ENCODE measurements at places on chromosomes 16 and 17. TPM values are rescaled to one million over a fixed set of nuclear protein-coding genes. Genes with fewer than 3 reads are reported as not detected.

The UBE2Z gene
- total RNA-seq: 56.9 TPM

DNA sequence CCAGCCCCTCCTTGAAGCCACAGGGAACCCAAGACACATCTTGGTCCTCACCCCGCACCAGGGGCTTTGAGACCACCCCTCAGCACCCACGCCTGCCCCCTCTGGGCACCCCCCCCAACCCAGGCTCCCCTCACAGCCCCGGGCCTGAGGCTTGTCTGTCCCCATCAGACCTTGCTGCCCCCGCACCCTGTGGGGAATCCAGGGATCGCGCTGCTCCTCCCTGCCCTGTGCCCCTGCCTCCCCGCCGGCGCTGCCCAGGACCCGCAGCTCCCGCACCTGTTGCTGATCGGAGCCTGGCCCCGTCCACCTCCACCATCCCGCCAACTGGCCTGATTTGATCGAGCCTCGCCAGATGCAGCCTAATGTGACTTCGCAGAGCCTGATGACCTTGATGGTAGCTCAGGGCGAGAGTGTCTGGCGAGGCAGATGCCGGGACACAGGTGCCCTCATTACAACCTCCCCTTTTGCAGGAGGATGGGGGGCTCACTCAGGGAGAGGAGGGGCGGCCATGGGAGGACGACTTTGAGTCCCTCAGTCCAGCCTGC lies 29.0 kb downstream of the SLC25A10 start:
- no peak for DNase-seq

- DNase-seq: no peak
These were observed 29.7 kb upstream of the NUDT7 start for GRCh38 chr16:77692612-77693011.

GRCh38 chr17:47735536-47736011 lies 2.5 kb downstream of the TBX21 start:
- no peak for DNase-seq

DNA sequence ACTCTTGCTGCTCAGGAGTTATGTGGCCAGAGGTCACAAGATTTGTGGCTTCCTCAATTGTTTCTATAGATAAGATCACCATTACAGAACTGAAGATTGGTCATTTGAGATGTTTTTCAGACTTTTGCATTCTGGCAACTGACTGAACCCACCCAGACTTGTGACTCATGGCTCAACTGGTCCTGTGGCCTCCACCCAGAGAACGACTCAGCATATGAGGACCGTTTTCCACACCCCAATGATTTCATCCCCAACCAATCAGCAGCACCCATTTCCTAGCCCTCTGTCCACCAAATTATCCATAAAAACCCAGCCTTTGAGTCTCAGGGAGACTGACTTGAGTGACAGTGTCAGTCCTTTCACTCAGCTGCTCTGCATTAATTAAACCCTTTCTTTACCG lies 143.2 kb upstream of the ASIC2 start:
- no peak for DNase-seq

The PSMC3IP gene
- 2.2 TPM for total RNA-seq

DNA sequence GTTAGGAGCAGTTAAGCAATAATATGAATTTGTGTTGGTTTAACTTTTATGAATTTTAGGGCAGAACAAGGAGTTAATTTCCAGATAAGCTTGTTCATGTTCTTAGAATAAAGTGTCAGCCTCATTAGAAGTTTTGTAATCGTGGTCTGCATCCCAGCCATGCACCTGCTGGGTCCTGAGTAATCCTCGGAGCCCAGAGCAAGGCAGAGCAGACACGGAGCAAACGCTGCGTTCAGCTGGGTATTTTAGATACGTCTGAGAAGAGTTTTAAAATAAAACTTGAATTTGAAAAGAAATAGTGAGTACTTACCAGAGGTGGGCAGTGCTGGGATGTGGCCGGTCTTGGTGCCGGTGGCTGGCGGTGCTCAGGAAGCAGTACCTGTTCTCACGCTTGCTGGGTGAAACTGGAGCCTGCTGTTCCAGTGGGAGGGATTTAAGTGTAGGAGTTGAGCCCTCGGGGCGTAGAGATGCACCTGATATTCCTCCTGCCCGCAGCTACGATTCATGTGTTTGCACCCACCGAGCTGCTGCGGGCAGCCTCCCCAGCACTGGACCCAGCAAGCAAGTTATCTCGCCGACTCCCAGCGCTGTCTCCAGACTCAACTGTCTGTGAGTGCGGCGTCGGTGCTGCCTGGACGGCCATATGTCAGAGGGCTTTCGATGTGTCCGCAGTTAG lies at the start of gene ZNF750:
Gene ZNF750 (minus strand): TSS at position 406 of the 676 bp plus-strand sequence. CDS start 7,568 bp downstream, outside the sequence.
- DNase-seq: no peak

- DNase-seq: no peak
These were observed 163.8 kb downstream of the NTN1 start for GRCh38 chr17:9185142-9185541.

DNA sequence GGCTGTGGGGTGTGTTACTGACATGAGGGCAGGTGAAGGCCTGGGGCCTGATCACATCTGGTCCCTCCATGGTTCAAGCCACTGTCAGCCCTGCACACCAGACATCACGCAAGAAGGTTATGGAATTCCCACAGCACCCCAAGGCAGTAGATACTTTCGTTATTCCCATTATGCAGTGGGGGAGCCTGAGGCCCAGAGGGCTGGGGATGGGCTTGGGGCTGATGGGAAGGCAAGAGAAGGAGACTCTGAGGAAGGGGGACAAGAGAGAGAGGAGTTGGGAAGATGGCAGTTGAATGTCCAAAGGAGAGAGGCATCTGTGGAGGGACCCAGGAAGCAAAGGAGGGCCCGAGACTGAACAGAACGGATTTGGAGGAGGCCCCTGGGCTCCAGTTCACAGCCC lies 34.7 kb downstream of the TRPV2 start:
- no peak for DNase-seq

The PRR15L gene
- total RNA-seq: not detected

DNA sequence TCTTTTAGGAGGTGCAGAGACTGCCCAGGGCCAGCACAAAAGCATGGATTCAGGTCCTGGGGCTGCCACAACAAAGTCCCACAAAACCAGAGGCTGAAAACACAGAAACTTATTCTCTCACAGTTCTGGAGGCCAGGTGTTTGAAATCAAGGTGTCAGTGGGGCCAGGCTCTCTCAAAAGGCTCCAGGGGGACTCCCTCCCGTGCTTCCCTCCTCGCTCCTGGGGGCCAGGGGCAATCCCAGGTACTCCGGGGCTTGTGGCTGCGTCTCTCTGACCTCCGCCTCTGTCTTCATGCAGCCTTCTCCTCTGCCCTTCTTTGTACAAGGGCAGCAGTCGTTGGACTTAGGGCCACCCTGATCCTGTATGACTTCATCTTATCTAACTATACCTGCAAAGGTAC lies 8.3 kb upstream of the RBFOX3 start:
- DNase-seq: no peak

DNA sequence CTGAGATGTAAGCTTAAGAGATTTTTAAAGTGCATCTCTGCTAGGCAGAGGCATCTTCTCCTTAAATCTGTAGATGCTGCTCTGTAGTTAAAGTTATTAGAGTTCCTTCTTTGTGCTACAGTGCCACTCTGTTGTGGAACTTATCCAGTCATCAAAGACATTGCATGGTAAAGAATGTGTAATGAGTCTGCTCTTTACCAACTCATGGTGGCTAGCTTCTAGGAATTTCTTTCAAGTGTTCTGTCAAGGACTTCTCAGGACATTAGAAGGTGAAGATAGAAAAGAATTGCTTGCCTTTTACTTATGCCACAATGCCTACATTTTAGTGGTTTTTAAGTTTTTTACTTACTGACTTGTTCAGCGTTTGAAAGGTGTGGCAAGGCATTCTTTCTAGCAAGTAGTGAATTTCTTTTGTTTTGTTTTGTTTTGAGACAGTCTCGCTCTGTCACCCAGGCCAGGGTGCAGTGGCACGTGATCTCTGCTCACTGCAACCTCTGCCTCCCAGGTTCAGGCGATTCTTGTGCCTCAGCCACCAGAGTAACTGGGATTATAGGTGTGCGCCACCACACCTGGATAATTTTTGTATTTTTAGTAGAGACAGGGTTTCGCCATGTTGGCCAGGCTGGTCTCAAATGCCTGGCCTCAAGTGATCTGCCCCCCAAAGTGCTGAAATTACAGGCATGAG lies 20.3 kb upstream of the ARL2BP start:
- DNase-seq: no peak

DNA sequence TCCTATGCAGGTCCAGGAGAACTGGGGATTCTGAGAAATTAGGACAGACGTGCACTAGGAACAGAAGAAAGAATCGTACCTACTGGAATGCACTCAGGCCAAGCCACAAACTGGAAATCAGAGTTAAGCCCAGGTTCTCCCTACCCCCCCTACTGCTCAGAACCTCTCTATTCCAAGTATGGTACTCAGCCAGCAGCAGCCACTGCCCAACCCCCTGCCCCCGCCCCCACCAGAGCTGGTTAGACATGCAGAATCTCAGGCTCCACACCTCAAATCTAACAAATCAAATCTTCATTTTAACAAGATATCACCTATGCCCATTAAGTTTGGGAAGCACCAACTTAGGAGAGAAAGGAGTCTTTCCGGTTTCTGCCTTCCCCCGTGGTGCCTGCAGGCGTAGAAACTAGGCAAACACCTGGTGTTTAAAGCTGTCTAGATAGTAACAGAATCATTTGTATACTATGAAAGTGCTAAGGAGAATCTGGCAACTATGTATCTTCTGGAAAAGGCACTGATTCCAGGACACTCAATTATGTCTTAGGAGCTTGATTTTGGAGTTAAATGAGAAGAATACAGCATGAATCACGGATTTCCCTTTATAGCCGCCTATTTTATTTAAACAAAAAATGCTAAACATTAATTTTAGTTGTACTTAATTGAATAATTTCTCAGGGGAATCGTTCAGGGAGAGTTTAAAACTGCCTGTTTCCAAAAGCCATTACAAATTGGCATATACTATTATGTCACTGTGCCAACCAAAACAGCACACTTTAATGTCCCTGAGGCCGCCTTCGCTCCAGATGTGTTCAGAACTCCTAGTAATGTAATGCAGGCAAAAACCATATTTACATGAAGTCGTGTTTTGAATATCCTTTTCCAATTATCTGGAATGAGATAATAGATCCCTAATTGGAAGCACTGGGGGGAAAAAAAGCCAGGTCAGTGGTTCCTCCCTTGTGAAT lies 166.5 kb downstream of the STX8 start:
- no peak for DNase-seq

DNA sequence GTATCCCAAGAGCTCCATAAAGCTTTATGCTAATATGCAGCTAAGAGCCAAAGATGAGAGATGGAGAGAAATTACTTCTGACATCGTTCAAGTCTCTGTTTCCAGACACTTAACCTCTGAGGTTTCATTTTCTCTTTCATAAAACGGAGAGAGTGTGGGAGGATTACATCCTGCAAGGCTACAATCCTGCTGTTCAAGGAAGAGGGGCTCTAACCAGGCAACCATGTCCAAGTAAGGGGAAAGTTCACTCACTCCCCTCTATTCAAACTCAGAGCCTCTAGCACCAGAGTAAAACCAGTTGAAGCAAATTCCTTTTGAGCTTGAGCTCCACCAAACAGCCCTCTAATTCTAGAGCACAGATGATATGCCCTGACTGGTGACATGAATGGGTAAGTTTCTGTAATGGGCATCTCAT lies 397.4 kb downstream of the NPIPA8 start:
- no peak for DNase-seq

- DNase-seq: no peak
These were observed 6.7 kb upstream of the CIITA start for GRCh38 chr16:10870137-10870776.

GRCh38 chr17:44385287-44386181 lies 3.9 kb downstream of the ITGA2B start:
- peak; percentile 90 for DNase-seq

The SLFN12L gene
- 1.4 TPM for total RNA-seq

- DNase-seq: peak; percentile 68
These were observed 744 bp upstream of the PLXDC1 start for GRCh38 chr17:39151943-39152818.

GRCh38 chr17:2453866-2454265 lies 53.0 kb upstream of the MNT start:
- DNase-seq: no peak

DNA sequence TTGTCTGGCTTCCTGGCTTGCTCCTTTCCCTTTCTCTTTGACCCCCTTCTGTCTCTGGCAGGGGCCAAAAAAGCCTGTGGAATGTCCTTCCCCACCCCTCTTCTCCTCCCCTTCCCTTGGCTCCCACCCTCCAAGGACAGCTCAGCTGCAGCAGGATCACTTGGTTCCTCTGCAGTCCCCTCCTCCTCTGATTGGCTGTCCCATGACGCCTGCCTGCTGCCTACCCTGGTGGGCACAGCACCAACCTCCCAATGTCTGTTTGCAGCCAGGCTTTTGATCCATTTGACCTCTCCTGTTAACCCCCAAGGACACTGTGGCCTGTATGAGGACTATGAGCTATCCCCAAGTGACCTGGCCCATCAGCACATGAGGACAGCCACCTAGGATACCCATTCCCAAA lies 14.8 kb upstream of the MTMR4 start:
- DNase-seq: no peak

The MAPT gene
- total RNA-seq: 70.4 TPM

DNA sequence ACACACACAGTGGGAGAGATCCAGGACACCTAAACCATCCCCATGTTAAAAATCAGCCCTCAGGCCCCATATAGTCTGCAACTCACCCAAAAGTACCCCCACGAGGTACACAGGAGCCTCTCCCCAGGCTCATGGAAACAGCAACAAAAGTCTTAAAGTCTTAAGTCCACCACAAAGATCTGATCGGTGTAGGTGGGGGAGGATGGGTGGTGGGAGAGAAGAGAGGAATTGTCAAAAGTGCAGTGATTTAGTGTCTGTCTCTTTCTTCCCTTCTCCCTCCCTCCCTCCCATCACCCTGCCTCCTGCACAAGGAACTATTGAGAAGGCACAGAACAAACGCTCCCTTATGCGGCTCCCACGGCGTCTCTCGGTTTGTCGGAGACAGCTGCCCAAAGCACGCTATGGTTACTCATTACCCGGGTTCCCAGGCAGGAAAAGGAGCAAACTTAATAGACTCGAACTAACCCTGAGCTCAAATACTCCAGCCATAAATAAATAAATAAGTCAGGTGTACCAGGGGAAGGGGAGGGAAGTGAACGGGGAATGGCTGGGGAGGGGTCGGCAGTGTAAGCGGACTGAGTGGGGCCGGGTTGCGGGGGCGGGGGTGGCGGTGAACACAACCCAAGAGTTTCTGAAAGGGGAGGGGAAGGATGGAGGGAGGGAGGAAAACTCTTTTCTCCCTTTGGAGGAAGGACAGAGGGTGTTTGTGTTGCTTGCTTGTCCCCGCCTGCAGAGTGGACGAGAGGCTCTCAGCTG lies 477.4 kb downstream of the SLC39A11 start:
- no peak for DNase-seq

The SLC6A2 gene
- total RNA-seq: not detected

DNA sequence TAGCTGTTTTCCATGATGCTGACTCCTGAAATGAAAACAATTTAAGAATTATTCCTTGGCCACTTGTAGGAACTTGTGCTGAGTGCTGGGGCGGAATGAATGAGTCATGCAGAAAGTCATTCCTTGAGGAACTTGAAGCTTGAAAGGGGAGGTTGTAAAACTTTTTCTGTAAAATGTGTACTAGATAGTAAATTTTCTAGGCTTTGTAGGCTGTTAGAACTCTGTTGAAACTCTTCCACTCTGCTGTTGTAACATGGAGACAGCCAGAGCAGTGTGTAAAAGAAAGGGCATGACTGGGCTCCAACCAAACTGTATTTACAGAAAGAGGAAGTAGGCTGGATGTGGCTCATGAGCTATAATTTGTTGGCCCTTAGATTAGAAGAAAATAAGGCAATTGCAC lies 46.1 kb downstream of the ABCA8 start:
- DNase-seq: peak; percentile 40

Data from heart left ventricle (tissue), 16 donors.